ENCODE measurements at places on chromosomes 7 and 10.

GRCh38 chr7:57651006-57651405 lies 201.0 kb downstream of the ZNF716 start:
- no peak for DNase-seq

DNA sequence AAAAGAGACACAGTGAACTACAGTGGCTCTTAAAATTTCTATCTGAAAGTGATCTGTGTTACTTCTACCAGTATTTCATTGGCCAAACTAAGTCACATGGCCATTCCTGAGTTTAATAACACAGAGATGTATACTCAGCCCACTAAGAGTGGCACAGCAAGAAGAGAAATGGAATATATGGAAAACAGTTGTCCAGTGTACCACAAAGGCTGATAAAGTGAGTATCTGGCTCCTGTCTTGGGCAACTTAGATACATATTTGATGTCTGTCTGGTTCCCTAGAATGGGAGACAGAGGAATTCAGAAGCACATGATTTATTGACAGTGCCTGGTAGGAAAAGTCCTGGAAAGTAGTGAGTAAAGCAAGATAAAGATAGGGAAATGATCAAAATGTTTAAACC lies 10.1 kb upstream of the PON1 start:
- no peak for DNase-seq

- DNase-seq: no peak
Observed at GRCh38 chr10:1964476-1964875, 227.2 kb upstream of the ADARB2 start.

GRCh38 chr10:25082276-25083204 lies 66.1 kb downstream of the THNSL1 start:
- no peak for DNase-seq
